Activated CD8-positive, alpha-beta memory T cell treated with anti-CD3 and anti-CD28 coated beads, Interleukin-2, amount 50 U/mL, for 48 hours (primary cell): ENCODE measurements at places on chromosomes 2 and 18.

- peak; percentile 43 for DNase-seq
Measured at GRCh38 chr18:79884294-79884962, 67.0 kb downstream of the SLC66A2 start.

DNA sequence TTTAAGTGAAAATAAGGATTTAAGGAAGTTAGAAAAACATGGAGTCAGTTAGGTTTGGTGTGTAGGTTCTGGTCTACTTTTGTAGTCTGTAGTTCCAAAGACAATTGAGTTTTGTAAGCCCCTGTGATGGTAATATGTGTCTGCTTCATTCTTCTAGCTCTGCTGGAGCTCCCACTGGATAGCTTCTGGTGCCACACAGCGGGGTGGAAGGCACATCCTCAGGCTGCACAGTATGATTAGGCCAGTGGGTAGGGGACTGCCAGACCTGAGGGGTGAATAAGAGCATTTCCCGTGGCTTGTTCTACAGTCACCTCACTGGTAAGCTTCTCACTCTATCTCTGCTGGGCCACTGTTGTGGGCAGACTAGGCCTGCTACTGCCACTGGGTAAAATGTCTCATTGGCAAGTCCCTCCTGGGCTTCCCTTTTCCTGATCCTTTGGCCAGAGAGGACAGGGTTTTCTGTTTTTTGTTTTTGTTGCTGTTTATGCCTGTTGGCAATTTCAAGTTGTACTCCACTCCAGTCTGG lies 44.5 kb downstream of the TMEM131 start:
- DNase-seq = no peak

- DNase-seq = no peak
Measured at GRCh38 chr2:127360242-127360641, 27.5 kb downstream of the MAP3K2 start.

DNA sequence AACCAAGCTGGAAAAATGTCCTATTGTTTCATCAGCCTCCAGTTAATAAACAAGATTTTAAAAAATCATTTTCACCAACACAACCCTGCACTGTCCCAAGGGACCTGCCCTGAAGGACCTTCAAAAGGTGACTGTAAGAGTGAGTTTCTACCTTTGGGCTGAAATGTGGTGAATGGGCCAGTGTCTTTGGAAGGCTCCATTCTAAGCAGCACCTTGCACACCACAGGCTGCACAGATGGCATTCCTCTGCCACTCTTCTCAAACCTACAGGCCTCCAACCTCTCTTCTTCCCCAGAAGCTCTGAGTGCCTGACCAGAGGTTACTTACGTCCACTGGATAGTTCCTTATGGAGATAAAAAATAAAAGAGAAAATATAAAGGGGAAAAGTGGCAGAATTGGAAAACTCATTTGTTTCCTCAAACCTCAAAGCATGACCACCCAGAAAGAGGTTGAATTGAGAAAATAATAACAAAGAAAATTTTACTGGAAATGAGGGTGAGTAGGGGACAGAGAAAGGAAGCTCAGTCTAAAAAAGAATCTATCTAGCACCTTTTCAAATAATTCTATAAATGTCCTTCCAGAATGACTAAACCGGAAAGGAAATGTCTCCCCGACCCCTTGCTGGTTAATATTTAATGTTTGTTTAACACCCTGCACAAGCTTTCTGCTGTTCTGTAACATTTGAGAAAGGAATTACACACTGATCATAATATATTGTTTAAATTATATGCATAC lies 175.7 kb downstream of the METTL4 start:
- no peak for DNase-seq

GRCh38 chr18:37565977-37566478 lies 430 bp upstream of the CELF4 start:
- DNase-seq = no peak

DNA sequence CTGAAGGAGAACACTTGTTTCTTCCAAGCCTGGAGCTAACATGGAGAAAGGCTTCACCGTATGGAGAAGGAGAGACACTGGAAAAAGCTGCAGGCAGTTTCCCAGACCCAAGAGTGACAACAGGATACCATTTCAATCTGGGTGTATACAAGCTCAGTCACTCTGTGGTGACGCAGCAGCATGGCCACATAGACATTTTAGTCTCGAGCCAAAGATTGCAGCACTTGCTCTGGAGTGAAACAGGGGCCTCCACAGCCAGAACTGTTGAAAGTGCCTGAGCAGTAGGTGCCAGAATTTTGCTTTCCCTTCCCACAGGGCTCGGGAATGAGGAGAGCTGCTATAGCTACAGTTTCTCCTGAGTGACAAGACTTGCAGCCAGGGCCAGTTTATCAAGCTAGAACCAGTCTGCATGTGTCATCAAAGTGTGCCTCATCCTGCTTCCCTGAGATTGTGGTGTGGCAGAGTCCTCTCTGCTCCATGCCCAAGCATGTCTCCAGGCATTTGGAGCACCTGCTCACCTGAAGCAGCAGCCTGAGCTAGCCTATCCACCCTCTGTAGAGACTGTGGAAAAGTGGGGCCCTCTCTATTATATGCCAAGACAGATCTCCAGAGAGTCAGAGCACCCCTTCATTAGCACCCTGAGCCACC lies 234.6 kb upstream of the CDH19 start:
- no peak for DNase-seq

DNA sequence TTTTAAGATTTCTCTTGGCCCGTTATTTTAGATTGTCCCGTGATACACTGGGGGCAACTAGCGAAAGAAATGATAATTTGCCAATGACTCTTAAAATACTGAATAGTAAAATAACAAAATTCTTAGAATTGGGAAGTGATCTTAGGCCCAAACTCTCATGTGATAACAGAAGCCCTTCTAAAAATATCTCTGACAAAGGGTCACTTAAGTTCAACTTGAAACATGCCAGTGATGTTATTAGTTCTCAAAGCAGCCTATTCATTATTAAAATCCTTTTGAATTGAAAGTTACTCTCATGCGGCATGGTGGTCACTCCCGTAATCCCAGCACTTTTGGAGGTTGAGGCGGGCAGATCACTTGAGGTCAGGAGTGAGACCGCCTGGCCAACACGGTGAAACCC lies 920.9 kb downstream of the NRXN1 start:
- DNase-seq = no peak

DNA sequence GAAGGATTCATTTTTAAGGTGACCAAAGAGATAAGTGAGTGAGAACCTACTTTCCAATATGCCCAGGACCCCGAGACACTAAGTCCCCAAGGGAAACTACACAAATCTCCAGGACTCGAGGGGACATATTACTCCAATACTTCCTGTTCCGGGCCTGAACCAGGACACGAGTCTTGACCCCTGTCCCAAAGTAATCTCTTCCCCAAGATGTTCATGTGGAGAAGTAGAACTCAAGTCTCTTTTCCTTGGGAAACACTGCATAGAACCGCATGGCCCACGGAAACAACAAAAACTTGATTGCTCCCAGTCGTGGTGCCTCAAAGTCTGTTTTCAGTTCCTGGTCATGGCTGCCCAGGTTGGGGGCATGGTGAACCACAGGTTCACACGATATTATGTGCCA lies 87.2 kb upstream of the ZEB2 start:
- DNase-seq = no peak

DNA sequence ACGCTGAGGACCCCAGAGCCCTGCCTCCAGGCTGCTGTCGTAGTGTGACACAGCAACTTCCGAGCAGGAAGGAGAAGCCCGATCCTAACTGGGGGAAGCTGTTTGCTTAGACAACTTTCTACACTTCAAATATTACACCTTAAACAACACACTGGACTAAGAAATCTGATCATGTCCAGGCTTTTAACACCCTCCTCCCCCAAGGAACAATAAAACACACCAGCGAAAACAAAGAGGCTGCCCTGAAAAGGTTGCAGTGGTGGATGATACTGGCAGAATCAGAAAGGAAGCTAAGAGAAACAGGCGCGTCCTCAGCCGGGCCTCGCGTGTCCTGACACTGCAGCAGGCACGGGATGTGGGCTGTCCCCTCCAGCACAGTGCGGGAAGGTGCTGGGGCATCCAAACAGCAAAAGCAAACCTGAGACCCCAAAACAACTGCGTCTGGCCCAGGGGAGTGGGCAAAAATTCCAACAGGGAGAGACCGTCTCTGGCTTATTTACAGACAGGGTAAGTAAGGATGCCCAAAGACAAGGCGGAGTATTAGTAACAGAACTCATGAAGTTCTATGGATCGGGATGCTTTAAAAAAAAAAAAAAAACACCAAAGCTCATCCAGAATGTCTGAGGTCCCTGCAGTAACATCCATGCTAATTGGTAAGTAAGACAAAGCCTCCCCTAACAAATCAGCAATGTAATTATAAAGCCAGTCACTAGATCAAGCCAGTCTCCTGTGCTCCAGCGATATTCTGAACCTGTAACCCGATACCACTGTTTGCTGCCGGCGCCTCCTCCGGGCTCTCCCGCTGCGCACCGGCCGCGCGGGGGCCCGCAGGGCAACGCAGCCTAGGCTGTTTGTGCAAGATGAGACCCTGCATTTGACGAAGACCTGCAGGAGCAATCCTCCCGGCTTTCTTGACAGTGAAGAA lies 9.0 kb downstream of the SERTAD2 start:
- peak; percentile 76 for DNase-seq

DNA sequence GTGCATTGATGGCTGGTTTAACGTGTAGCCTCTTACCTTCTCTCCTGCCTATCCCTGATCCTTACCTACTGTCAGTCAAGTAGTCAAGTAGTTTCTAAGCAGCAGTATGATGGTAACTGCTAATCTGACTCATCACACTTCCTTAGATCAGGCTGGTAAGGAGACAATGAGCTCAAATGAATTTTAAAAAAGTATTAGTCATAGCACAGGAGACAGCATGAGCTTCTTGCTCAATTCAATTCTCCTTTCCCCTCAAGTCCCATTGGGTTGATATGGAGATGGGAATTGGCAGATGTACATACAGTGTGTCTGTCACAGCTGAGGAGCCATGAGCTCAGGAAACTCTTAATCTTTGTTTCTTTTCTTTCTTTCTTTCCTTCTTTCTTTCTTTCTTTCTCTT lies 799.7 kb downstream of the LRP1B start:
- no peak for DNase-seq

DNA sequence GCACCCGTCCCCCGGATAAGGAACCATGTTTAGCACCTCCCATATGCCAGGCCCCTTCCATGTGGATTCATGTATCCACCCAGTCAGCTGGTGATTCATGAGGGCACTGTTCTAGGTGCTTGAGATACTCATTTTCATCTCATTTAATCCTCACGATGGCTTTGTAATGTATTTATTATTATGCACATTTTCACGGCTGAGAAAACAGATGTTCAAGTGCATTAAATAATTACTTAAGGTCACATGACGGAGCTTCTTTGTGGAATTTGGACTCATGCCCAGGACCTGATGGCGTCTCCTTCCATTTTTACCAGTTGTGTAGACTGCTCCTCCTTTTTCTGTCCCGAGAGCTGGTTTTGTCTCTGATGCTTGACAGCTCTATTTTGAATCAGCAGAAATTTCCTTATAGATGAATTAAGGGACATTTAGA lies 72.2 kb upstream of the RBM44 start:
- DNase-seq = no peak

DNA sequence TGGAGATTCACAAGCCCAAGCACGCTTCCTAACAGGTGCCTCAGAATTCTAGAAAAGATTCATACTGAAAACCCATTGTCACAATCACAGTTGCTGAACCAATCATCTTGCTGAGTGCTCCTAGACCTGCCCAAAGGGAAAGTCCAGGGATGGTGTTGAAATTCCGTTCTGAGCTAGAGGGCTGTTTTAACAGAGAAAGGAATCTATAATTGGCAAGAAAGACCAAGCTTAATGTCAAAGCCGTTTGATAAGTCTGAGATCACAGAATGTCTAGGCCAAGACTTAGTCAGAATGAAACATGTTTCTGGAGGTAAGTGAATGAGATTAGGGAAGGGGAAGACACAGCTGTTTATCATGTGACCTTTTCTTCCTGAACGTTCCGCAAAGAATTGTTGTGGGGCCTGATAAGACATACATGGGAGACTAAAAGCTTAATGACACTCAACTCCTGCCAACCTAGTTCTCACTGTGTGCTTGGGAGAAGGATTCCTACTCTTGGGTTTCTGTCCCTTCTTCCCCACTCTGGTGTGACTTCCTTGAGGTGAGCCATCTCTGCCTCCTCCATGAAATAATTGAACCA lies 27.5 kb downstream of the PMAIP1 start:
- DNase-seq = no peak

GRCh38 chr2:215803150-215803549 lies 210.2 kb downstream of the MREG start:
- DNase-seq = no peak

DNA sequence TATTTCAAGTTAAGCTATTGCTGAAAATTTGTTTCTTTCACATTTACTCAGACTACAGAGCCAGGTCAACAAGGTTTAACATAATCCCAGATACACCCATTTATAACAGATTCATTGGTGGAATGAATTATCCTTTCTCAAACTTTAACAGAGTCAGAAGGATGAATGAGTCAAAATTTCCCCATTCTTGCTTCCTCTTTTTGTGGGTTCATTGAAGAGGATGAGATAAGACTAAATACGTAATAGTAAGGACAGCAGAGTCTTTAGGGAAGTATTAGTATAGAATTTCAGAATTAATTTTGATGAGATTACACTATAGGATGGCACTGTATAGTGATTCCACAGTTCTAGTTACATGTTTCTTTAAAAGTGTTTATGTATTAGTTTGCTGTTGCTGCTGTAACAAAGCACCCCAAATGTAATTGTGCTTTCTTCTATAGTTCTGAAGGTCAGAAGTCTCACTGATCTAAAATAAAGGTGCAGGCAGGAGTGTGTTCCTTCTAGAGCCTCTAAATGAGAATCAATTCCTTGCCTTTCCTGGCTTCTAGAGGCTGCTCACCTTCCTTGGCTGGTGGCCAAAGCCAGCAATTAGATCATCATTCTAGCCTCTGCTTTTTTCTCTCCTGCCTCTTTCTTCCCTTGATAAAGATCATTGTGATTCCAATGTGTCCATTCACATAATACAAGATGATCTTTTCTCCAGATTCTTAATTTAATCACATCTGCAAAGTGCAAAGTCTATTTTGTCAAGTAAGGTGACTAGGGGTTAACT lies 309.3 kb upstream of the PIK3C3 start:
- DNase-seq = no peak

DNA sequence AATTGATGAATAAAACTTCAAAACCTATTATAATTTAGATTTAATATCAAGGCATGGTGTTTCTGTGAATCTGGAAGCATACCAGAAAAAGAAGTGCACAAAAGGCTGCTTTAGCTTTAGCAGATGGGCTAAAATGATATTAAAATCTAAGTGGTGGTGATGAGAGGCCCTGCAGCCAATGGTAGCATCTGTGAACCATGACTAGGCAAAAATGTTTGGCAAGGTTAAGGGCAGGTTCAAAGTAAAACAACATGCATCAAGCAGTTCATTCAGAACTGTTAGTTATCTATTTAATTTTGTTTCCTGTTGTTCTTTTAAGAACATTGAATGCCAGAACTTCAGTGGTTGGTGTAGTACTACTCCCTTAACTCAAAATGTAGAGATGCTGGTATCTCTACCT lies 1736.9 kb upstream of the CELF4 start:
- no peak for DNase-seq

GRCh38 chr2:143422681-143423080 lies 293.5 kb downstream of the ARHGAP15 start:
- no peak for DNase-seq

- no peak for DNase-seq
Measured at GRCh38 chr2:126370201-126370600, 285.8 kb upstream of the GYPC start.

GRCh38 chr2:55012672-55013484 lies 37.4 kb downstream of the RTN4 start:
- DNase-seq = no peak

- no peak for DNase-seq
Measured at GRCh38 chr2:206305523-206306245, 31.2 kb downstream of the ZDBF2 start.
